ENCODE measurements at places on chromosomes 12 and 14.

DNA sequence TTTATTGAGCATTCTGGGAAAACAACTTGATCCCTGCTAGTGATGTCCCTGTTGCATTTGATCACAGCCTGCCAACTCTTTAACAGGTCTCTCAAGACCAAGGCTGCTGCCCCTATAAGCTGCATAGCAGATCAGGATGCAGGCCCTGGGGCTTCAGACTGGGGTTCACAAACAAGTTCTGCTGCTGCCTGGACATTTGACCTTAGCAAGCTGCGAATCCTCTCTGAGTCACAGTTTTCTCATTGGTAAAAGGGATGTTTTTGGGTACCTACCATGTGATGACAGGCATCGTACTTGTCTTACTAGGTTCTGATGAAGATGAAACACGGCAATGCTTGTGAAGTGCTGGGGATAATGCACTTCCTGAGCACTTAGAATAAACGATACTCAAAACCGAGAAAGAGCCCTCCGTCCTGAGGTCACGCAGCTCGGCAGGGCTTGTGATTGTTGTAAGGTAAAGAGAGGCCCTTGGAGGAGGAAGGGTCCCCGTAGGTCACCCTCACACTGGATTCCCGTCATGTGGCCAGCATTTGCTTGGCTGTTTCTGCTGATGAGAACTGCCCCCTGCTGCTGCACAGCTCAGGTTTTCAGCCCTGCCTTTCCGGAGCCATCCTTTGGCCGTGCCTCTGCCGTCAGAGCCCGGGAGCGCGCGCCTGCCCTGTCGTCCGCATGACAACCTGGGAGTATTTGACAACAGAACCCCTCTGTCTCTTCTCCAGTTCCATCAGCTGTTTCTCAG is 39.1 kb downstream of the TSPAN9 start:
- DNase-seq, result no peak

DNA sequence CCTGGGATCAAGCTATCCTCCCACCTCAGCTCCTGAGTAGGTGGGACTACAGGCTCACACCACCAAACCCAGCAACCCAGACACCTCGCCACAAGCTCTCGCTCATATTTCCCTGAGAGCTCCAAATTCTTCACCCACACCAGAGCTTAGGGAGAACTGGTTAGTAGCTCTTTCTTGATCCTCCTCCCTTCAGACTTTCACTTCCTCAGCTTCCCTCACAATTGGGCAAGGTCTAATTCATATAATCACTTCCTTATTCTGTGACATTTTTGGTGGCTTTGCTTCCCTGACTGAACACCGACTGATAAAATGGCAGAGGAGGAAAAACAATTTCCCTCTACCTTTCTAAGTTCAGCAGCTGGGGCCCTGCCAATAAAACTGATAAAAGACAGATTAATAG is 88.5 kb downstream of the GXYLT1 start:
- no peak for DNase-seq

- DNase-seq, result no peak
Measured at GRCh38 chr12:67419810-67420209, 150.7 kb downstream of the CAND1 start.

DNA sequence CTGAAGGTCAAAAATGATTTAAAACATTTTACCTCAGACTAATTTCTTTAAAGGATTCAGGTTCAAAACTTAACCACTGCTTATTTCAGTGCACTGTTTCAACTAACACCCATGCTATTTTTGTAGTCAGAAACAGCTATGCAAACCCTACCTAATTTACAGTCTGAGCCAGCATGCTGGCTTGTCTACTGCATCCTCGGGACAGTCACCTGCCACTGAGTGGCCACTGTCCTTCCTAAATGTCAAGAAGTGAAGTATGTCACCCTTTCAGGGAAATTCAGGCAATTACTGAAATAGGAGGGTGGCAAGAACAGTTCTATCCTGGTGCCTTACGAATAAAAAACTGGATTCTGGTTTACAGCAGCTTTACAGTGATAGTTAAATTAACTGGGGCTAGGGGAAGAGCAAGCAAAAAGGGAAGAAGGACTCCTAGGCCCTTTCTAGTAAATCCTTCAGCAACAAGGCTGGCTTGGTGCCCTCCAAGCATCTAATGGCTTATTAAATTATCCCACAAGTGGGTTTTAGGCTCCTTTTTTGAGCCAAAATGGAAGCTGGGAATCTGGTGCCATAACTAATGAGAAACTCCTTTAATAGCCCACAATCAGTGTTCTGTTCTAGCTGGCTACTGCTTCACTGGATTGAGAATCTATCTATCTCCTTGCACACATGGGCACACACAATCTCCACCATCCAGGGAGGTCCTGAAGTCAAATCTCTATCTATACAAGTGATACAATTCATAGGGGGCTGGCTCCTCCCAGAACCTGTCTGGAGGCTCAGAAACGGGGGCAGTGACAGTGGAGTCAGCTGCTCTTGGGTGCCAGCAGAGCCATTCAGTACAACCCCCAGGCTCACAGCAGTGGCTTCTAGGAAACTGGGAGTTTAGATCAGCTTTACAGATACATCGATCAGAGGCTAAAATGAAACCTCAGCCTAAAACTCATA is 43.4 kb downstream of the SH2B3 start:
- DNase-seq, result no peak

- no peak for DNase-seq
Measured at GRCh38 chr12:49294086-49294803, 702 bp upstream of the PRPH start.

GRCh38 chr14:59371771-59372170 is 93.4 kb downstream of the GPR135 start:
- no peak for DNase-seq

DNA sequence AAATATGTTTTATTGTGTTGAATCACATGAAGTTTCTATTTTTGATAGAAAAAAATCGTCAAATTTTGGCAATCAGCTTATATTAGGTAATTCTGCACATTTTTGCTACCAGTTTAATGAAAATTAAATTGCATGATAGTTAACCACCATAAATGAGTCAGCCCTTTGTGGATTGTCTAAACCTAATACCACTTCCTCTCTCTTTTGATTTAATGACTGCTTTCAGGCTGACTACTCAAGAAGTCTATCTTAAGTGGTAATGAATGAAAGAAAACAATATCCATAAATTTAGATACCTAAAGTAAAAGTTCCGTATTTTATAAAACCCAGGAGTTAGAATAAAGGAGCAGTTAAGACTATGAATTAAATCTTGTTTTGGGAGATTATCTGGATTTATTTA is 450.5 kb downstream of the TMEM117 start:
- no peak for DNase-seq

GRCh38 chr12:53365245-53365904 is 14.6 kb upstream of the SP1 start:
- no peak for DNase-seq

DNA sequence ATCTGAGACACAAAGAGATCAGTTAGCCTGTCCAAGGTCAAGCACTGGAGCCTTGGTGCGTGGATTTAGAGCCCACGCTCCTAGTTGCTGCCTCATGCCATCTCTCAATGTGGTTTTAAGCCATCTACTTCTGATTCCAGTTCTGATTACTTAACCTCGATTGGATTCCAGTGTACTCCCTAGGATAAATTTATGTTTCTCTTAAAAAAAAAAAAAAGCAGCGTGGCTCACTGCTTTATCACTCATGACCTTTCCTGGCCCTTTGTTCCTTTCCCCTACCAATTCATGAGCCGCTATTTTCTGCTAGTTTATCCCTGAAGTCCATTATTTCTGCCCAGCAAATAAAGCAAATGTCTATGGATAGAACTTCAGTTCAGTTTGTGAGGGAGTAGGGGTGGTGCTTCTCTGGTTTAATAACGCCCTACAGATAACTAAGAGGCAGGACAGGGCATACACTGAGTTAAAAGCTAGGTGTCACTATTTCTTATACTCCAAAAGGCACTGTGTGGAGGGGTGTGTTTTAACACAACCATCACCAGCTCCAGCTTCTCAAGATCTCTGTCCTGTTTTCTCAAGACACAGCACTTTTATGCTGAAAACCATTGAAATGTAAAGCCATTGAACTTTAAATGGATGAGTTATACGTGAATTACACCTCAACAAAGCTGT is 9.8 kb upstream of the PARP11 start:
- no peak for DNase-seq

DNA sequence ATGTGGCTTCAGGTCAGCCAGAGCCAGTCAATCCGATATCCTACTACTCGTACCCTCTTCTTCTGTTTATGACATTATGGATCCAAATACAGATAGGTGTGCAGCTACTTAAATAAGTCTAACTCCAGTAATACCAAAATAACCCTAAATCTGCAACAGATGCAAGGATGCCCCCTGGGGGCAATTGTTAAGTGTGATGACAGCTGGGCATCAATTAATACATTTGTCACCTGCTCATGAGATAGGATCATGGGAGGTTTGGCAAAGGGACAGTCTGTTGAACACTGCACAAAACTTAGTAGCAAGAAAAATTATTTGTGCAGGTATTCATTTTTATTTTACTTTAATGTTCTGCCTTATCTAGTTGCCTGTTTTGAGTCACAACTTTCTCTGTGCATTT is 83.2 kb downstream of the SLC38A6 start:
- DNase-seq, result no peak

DNA sequence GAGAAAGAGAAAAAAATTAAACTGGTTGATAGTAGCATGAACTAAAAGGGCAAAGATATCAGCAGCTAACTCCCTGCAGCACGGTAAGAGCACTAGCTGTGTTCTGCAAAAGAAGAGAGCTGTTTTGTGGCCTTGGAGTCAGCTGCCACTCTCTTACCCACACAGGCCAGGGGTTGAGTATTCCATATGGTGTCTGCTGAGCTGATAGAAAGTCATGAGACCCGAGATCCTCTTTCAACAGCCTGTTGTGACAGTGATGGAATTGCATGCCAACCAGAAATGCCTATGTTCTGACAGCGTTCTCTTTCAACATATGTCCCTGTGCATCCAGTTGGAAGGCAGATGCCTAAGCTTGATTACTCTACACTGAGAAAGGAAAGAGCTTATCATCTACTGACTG is 39.9 kb downstream of the TMTC1 start:
- no peak for DNase-seq

All from right renal cortex interstitium (tissue), 3 donors.